ENCODE measurements at places on chromosomes 12 and 14.

DNA sequence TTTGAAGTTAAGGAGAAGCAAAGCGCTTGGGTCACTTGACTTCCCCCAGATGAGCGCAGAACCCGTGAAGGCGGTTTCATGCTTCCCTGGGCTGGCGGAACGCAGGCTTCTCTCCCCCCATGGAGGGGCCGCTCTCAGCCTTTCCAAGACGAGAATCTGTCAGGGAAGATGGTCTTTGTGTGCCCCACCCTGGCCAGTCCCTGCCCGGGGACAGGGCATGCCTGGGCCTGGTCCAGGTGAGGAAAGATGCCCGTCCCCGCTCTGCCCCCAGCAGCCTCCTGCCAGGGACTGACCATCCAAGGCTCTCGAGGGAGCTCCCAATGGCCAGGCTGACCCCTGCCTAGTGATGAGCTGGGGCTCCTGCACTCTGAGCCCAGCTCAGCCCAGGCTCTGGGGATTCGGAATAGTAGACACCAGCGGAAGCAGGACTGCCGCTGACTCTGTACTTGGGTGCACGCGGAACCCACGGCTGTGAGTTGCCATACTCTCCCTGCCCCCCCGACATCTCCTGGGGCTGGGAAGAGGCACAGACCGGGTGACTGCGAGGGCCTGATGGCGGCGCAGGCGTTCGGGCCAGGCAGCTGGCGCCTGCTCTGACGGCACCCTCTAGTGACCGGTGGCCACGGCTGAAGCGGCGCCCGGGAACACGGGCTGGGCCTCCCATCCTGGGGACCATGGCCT, 142.2 kb upstream of the FKBP4 start:
- DNase-seq = no peak

- DNase-seq = no peak
Observed at GRCh38 chr12:93302331-93303229, 75.1 kb upstream of the NUDT4 start.

- no peak for DNase-seq
Observed at GRCh38 chr12:76848132-76848531, 30.7 kb downstream of the CSRP2 start.

GRCh38 chr12:43665091-43665490, 93.5 kb downstream of the PUS7L start:
- no peak for DNase-seq

GRCh38 chr12:44372259-44372658, 503.9 kb downstream of the NELL2 start:
- DNase-seq = no peak

GRCh38 chr12:96094201-96094600, 58.8 kb upstream of the LTA4H start:
- peak; percentile 68 for DNase-seq

- no peak for DNase-seq
Observed at GRCh38 chr12:128316973-128317526, 50.1 kb downstream of the TMEM132C start.

DNA sequence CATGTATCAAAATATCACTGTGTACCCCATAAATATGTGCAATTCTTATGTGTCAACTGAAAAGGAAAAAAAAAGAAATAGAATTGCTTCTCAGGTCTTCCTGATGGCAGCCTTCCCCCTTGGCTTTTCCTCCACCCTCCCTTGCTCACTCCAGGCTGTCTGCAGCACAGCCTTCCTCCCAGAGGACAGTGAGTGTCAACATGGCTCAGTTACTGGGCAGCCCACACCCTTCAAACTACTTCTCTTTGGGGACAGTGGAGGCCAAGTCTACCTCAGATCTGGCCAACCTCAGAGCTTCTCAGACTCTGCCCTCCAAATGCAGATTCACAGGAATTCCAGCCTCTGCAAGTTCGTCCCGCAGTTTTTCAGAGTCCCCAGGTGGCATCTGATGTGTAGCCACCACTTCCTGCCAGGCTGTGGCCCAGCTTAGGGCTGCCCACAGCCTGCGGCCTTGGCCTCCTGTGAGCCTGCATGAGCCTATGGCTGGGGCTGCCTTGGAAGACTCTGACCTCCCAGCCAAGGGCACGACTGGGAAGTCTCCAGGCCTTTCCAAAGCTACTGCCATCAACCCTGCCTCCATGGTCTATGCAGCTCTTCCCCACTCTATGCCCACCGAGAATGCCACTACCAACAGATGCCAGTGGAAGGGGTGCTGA, 148.0 kb upstream of the PWP1 start:
- no peak for DNase-seq

- no peak for DNase-seq
Observed at GRCh38 chr14:105102361-105102870, 37.2 kb upstream of the GPR132 start.

DNA sequence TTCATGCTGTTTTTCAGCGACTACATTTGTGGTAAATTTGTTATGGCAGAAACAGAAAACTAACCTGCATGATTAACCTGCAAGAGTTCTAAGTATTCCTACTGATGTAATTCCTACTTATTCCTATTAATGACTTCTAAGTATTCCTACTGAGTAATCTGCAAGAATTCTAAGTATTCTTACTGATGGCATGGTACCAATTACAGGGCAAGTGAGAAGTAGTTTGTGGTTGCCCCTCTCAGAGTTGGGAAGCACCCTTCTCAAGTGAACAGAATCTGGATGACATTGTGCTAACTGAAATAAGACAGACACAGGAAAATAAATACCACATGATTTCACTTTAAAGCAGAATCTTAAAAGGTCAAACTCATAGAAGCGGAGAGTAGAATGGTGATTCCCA, 100.9 kb upstream of the CPNE8 start:
- no peak for DNase-seq

- no peak for DNase-seq
Observed at GRCh38 chr12:4943938-4944284, 34.2 kb downstream of the KCNA1 start.

DNA sequence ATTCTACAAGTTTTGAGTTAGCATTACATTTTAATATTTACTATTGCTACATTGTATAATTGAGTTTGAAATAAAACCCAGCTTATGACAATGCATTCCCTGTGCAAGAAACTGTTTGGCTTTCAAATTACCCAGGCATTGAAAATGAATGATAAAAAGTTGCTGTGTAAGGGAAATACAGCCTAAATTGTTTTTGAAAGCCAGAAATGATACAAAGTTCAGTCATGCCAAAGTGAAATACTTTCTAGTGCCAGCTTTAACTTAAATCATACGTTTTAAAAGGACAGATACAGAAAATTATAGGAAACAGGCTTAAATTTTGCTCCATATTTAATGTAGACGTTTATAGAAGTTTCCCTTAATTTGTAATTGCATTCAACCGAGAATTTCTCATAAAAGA, 2.8 kb downstream of the MGAT2 start:
- DNase-seq = no peak

DNA sequence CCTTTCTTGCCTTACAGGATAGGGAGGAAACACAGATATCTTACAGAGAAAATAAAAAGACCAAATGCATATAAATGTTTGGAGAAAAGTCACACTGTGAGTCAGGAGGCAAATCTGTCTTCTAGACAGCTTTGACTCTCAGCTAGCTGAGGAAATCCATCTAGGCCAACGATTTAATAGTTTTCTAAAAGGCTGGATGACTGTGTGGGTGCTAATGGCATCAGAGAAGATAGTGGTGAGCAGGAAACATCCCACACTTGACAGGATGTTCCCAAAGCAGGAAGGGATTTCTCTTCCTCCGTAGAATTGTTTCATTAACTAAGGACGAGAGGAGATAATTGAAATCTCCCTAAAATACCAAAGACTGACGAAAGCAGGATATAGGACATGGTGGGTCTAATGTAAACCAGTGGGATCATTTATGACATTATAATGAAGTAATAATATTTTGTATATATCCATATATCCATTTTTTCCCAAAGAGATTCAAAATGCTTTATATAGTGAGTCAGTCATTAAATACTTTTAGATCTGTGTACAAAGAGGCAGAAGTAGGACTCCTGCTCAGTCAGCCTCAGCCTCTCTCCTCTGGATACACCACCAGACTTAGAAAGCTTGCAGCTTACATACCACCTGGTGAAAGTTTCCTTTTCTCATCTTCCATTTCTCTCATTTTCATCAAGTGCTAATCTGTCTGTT, 44.3 kb upstream of the PSMA6 start:
- no peak for DNase-seq

DNA sequence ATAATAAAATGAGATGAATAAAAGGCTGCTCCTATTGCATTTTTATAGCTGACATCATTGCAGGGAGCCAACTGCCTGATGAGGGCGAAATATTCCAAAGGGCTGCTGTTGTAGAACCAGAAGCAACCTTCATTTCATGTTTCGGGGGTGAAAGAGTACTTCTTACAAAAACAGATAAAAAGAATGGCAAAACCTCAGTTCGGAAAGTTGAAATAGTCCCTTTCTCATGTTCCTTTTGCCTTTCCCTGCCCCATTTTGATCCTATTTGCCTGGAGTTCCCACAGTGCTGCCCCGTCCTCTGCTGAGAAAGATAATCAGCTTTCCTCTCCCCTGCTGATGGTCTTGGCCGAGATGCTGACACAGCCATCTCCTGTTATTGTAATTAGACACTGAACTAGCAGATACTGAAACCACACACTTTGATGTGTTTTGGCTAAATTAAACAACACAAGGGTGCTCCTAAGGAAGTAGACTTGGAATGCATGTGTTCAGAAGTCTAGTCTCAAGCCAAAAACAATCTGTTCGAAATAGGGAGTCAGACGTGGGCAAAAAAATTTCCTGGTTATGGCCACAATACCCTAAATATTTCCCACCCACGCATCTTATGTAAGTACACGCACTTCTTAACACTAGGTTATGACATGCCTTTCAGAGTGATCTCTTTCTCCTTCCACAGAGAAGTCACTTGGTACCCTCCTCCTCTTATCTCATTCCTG, 117.2 kb downstream of the PPM1H start:
- no peak for DNase-seq

GRCh38 chr12:97530245-97530644, 67.6 kb downstream of the RMST start:
- no peak for DNase-seq

DNA sequence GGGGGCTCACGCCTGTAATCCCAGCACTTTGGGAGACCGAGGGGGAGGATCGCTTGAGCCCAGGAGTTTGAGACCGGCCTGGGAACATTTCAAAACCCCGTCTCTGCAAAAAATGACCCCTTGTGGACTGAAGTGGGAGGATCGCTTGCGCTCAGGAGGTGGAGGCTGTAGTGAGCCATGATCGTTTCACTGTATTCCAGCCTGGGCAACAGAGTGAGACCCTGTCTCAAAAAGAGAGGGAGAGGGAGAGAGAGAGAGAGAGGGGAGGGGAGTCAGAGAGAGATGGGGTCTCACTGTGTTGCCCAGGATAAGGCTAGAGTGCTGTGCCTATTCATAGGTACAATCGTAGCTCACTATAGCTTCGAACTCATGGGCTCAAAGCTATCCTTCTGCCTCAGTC, 2.8 kb downstream of the FGD4 start:
- no peak for DNase-seq

GRCh38 chr12:124191966-124192365, 102.9 kb upstream of the RFLNA start:
- no peak for DNase-seq

DNA sequence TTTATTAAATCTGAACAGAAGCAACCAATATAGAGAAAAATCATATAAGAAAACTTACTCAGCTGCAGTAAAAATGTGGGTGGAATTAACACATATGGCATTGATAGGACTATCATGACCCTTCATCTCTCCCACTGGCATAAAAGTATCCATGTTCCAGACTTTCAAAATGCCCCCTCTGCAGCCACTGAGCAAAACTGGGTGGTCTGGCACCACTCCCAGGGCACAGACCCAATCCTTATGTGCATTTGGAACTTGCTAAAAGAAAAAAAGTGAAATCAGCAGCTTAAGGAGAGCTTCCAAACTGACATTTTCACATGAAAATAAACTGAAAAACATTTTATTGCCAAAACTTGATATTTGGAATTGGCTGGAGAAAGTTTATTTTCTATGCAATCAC, 141.5 kb downstream of the KIF21A start:
- no peak for DNase-seq

DNA sequence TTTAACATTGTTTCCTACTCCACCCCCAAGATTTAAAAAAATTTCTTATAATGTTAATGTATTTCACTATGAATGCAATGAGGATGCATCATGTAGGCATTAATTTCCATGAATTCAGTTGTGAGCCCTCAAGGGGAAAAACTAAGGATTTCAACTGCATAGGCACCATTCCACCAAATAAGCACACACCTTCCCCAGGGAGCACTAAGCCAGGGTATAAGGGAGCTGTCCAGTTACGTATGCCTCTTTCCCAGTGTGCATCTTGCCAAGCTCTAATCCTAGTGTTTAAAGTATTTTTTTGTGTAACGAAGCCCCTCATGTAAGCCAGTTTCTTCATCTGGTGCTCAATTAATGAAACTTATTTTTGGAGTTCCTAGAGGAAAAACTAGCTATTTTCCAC, 6.6 kb downstream of the FERMT2 start:
- no peak for DNase-seq

DNA sequence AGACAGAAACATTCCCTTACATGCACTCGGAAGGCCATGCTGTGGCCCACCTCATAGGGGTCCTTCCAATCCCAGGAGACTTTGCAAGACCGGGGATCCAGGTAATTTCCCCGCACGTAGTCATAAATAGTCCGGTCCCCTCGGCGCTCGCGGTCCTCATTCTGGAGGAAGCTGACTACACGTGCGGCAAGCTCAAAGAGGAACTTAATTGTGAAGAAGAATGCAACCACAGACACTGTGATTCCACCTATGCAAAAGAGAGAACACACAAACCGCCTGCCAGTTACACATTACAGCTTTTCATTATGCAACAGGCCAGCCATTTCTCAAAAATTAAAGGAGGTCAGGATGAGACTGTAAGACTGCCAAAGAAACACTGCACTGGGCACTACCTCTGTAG, 28.4 kb downstream of the AREL1 start:
- DNase-seq = no peak

DNA sequence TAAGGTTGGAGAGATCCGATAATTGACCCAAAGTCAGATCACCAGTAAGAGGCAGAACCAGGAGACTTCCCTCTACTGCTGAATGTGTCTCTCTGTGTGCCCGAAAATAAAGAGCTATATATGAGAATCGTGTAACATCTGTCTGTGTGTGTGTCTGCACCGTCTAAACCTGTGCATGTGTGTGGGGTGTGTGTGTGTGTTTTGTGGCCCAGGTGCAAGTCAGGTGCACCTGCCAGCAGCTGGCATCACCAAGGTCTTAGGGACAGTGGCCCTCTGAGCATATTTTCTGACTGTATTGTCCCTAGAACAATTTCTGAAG, 24.7 kb upstream of the KRT78 start:
- no peak for DNase-seq

GRCh38 chr14:61489932-61490331, 168.6 kb downstream of the PRKCH start:
- DNase-seq = no peak

GRCh38 chr12:116320791-116321217, 43.3 kb upstream of the MED13L start:
- no peak for DNase-seq

All from NCI-H187 treated with DMSO at 0.1 percent for 48 hours (cell line).